ENCODE measurements at places on chromosomes 13 and 19.
A peak's percentile ranks its signal among the peaks of the same experiment; 100 is the strongest.

GRCh38 chr13:79481685-79482052 is 714 bp downstream of the NDFIP2 start:
- peak; percentile 70 for DNase-seq

DNA sequence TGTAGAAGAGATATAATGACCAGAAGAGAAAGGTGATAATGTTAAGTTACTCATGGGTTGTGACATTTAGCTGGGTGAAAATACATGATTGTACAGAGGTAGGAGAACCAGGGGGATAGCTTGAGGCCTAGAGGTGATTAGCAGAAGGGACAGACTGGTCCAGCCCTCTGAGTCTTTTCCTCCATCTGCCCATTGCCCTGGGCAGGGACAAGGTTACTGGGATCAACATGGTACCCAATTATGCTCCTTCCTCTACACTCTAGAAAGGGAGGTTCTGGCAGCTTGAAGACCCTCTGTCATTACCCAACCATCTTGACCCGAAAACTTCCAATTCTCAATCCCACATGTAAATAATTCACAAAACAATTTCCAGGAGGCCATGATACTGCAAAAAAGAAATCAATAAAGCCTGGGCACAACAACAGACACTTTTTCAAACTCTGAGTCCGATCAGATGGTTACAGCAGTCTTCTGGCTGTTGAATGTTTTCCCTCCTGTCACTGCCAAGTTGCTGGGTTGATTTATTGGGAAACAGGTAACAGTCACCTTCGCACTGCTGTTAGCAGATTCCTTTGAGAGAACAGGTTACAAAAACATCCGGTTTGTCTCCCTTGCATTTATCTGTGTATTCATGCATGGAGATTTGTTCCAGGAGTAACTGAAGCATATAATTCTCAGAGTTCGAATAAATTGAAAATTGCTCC is 239.1 kb upstream of the HTR2A start:
- DNase-seq: peak; percentile 59

GRCh38 chr13:109784590-109785140 is 1.7 kb downstream of the IRS2 start:
- peak; percentile 81 for DNase-seq

- no peak for DNase-seq
Observed at GRCh38 chr19:42282819-42283187, 13.8 kb downstream of the CIC start.

DNA sequence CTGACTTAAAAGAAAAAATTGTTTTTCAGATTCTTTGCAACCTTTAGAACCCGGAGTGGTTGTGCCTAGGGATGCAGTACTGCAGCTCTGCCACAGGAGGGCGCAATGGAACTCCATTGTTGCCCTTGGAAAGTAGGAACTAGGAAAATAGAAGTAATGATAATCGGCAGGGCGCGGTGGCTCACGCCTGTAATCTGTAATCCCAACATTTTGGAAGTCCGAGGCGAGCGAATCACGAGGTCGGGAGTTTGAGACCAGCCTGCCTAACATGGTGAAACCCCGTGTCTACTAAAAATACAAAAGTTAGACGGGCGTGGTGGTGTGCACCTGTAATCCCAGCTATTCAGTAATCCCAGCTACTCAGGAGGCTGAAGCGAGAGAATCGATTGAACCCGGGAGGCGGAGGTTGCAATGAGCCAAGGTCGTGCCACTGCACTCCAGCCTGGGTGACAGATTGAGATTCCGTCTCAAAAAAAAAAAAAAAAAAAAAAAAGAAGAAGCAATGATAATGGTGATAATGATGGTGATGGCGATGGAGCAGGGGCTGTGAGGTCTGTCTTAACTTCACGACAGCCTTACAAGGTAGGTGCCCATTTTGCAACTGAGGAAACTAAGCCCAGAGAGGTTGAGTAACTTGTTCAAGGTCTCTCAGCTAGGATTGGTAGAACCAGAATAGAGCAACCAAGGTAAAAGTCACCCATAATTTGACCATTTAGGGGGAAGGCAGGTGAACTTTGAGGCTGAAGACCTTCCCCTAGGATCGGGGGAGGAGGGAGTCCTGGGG is 5.5 kb upstream of the ADAMTS10 start:
- peak; percentile 35 for DNase-seq

DNA sequence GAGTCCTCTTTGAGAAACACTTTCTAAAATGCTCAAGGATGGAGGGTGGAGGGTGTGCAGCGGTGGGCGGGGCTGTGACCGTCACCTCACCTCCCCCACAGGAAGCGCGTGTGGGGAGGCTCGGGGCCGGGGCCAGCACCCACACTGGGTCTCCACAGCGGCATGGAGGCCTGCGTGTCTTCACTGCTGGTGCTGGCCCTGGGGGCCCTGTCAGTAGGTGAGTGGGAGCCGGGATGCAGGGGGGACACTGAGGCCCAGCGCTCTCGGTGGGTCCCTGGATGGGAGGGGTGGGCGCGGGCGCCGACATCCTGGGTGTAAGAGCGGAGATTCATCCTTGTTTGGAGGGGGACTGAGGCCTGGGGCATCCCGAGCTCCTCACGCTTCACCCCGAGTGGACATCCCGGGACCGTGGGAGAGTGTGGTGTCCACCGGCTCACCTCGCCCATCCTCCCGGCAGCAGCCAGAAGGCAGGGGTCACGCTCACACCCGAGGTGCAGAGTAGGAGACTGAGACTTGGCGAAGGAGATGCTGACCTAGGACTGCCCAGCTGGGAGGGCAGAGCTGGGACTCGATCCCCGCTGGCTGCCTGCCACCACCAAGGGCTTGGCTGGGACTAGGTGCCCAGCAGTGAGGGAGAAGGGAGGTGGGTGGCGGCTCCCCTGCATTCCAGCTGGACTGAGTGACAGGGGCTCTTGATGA is at the start of gene GZMM:
Gene GZMM (plus strand): TSS at position 144 of the 699 bp plus-strand sequence. CDS start 19 bp downstream, at position 163.
- DNase-seq: no peak

- peak; percentile 39 for DNase-seq
Observed at GRCh38 chr19:54674021-54674617, 11.3 kb downstream of the LILRB4 start.

DNA sequence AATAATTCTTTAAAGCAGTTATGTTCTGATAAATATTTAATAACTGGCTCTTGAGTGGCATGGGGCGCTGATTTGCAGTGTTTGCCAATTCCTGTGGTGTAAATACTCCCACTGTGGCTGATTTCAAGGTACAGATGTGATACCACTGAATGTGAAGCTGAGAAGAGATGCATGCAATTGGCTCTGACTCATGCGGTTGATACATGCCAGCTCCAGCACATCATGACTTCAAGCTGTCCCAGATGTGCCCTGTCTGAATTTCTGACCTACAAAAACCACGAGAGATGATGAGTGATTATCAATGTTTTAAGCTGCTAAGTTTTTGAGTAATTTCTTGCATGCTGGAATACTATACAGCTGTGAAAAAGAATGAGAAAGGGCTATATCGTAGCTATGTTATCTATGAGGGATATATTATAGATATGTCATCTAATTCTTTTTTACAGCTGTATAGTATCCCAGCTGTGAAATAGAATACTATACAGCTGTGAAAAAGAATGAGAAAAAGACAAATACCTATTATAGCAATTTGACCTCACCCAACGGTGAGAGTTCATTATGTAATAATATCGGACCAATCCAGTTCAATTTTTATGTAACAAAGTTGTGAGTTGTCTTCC is 7.6 kb upstream of the ACSBG2 start:
- DNase-seq: no peak

- DNase-seq: peak; percentile 93
Observed at GRCh38 chr19:2327773-2328400, 499 bp downstream of the LSM7 start.

DNA sequence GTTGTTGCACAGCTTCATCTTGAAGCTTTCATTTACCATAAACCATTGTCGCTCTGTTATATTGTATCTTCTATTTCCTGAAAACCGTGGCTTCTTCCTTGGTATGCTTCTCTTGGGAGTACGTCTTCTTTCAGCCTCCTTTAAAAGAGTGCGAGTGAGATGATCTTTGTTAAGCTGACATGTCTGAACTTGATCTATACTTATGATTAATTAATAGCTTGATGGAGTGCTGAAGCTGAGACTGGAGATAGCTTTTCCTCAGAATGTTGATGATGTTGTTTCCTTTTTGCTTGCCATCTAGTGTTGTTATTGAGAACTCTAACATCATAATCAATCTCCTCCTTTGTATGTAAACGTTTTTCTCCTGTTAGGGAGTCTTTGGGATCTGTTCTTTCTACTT is 529.3 kb upstream of the SPRY2 start:
- no peak for DNase-seq

GRCh38 chr13:78709028-78709427 is 50.1 kb upstream of the OBI1 start:
- DNase-seq: peak; percentile 6

DNA sequence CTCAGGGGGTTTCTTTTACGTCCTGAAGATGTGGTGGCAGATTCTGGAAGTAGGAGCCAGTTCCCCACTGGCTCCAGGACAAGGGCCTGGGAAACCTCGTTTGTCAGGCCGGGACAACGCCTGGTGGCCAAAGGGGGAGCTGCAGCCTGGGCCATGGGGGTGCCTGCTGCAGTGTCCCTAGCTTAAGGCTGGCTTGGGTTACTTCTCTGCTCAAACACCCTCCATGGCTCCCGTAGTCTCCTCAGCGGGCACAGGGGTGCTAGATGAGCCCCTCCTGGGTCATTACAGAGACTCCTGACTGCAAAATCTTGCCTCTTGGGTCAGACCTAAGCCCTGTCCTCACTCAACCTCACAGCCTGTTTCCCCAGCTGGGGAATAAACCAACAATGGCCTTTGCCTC is 14.7 kb downstream of the CILP2 start:
- DNase-seq: peak; percentile 20

GRCh38 chr13:31032528-31033113 is 100.2 kb downstream of the TEX26 start:
- DNase-seq: peak; percentile 11

- peak; percentile 73 for DNase-seq
Observed at GRCh38 chr19:2602391-2603181, 99.9 kb downstream of the GNG7 start.

GRCh38 chr13:78102121-78102677 is 183.6 kb upstream of the EDNRB start:
- DNase-seq: peak; percentile 13

DNA sequence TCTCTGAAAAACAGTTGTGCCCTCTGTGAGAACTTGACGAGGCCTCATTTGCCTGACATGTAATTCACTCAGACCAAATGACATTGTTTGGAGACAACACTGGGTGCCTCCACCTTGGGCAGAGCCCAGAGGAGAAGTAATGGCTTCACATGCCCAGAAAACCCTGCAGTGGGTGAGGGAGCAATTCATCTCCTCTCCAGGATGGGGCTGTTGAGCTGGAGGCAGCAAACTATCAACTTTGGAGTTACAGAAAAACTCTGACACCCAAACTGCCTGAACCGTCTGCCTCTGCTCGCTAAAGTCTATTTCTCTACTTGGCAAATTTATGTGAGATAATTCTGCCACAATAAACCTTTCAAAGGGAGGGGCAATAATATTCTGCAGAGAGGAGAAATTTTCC is 146.9 kb downstream of the DCLK1 start:
- no peak for DNase-seq

DNA sequence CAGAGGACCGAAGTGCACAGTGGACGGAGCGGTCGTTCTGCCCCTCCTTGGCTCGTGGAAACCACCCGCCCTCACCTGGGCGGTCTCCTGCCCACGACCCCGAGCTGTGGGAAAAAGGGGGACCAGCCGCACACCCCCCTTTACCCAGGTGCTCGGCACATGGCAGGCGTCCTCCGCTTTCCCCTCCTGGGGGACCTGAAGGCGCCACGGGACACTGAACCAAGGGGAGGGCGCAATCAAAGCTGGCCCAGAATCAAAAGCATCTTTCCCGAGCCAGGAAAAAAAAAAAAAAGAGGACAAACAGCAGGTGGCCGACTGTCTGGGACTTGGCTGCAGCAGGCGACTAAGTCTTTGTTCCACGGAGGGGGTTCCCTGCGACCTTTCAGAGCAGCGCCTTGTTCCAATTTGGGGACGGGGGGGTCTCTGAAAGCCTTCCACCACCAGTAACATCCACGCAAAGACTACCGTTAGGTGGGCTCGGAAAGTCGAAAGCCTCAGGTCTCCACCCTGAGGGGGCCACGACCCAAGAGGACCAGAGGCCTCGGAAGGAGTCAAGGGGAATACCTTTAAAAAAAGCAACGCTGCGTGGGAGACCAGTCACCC is 1.1 kb downstream of the MBD3 start:
- DNase-seq: peak; percentile 28

DNA sequence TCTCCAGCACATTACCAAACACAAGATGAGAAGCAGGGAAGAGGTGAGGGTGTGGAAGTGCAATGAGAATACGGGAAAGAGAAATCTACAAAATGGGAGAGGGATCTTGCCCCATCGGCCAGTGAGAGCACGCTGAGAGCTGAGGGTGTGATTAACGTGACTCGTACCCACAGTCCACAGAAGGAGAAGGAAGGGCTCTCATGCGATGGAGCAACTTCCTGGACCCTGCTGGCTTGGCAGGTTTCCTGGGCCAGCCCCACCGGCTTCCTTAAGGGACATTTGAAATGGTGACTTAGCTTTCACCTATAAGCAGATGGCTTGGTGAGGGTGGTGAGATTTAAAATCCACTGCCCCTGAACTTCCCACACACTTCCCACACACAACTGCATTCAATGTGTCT is 740.1 kb downstream of the UQCRFS1 start:
- DNase-seq: peak; percentile 45

GRCh38 chr19:16289594-16289993 is 35.0 kb upstream of the KLF2 start:
- DNase-seq: no peak

- no peak for DNase-seq
Observed at GRCh38 chr19:51187395-51188226, 37.3 kb upstream of the CD33 start.

DNA sequence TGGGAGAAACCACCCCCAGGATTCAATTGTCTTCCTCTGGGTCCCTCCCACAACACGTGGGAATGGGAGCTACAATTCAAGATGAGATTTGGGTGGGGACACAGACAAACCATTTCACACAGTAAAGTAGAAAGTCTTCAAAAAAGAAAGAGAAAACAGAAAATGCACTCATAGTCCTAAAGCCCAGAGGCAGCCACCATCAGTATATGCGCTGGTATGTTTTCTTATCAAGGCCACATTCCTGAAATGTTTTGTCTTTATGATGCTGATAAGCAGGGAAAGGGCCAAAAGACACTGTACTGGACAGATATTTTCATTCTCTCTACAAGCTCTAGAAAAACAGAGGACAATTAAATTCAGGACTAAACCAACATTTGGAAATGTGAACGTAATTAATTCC is 375.8 kb upstream of the TSHZ3 start:
- DNase-seq: no peak

DNA sequence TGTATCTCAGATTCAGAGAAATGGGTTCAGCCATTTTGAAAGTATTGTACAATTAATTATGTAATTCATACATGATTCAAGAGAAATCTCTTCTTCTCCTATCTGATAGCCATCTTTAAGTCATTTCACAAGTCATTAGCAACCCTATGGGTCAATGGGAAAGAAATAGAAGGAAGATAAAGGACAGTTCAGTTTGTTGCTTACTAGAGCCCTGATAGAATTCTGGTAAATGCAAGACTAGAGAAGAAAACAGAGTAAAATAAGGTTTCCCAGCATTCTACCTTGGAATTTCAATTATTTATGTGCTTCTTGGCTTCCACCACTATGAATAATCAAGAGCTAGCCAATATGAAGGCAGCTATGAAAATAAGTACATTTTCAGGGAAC is 117.7 kb downstream of the LHFPL6 start:
- DNase-seq: no peak
